ENCODE measurements at places on chromosomes 1 and 21. TPM values are rescaled to one million over a fixed set of nuclear protein-coding genes. Genes with fewer than 3 reads are reported as not detected.

HEYL gene
- 19.6 TPM for total RNA-seq

TCHH gene
- 0.03 TPM for total RNA-seq

ROR1 gene
- 23.2 TPM for total RNA-seq

CYP4A22 gene
- total RNA-seq, result 0.18 TPM

IFNLR1 gene
- 2.4 TPM for total RNA-seq

GSTM5 gene
- total RNA-seq, result 6.2 TPM

TNFRSF4 gene
- 5.3 TPM for total RNA-seq

SPRR1A gene
- not detected for total RNA-seq

IQGAP3 gene
- 1.0 TPM for total RNA-seq

LCE3A gene
- total RNA-seq, result not detected

FHAD1 gene
- total RNA-seq, result 25.9 TPM

IFI44 gene
- 38.4 TPM for total RNA-seq

SMIM1 gene
- 8.0 TPM for total RNA-seq

GBP6 gene
- total RNA-seq, result 0.98 TPM

SMCP gene
- total RNA-seq, result not detected

MMEL1 gene
- total RNA-seq, result 4.0 TPM

FGR gene
- total RNA-seq, result 26.6 TPM

OR2T35 gene
- not detected for total RNA-seq

AKNAD1 gene
- total RNA-seq, result not detected

NDUFS2 gene
- 81.0 TPM for total RNA-seq
